T-helper 17 cell (primary cell): ENCODE measurements at places on chromosomes 1 and 21.

GRCh38 chr1:85220756-85221201 is 20.0 kb upstream of the SYDE2 start:
- DNase-seq = no peak

DNA sequence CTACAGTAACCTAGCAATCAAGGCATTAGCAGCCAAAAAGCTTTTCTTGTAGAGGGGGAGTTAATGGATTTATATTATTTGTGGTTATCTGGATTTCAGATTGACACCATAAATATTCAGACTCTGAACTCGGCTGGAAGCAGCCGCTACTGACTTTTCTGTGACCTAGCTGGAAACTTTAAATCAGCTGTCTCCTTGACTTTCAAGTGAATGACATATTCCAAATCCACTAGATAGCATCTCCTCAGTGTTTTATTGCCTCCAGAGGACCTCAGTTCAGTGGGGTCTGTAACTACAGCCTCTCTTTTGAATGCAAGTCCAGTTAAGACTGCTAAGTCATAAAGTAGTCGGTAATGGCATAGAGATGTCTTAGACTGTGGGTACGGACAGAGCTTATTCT is 448.5 kb downstream of the NUF2 start:
- DNase-seq = no peak

GRCh38 chr1:157996433-157996832 is 3.0 kb downstream of the KIRREL1 start:
- DNase-seq = no peak

GRCh38 chr1:218538341-218538740 is 193.2 kb downstream of the TGFB2 start:
- no peak for DNase-seq

GRCh38 chr1:15215116-15215515 is 31.9 kb upstream of the FHAD1 start:
- DNase-seq = no peak

DNA sequence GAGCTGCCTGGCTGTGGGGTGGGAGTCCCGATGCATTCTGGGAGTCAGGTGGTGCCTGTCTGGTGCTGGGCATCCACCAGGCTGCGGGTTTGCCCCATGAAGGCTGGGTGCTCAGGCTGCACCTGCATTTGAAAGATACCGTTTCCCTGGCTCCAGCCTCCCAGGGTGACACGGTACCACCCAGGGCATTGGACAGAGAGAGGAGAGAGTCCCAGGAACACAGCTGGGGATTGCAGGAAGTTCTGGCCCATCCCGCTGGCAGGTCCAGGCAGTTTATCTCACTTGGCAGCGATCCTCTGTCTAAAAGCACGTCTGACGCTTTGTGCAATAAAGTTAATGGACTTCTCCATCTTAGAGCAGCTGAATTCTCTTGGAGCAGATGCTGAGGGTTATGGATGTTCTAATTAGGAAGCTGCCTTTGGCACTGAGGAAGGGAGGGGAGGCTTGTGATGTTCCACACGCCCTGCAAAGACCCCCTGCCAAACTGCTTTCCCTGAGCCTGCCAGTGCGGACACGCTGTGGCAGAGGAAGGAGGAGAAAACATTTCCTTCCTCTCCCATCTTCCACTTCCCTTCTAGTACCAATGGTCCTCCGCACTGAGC is 246.9 kb downstream of the GRIK3 start:
- no peak for DNase-seq

DNA sequence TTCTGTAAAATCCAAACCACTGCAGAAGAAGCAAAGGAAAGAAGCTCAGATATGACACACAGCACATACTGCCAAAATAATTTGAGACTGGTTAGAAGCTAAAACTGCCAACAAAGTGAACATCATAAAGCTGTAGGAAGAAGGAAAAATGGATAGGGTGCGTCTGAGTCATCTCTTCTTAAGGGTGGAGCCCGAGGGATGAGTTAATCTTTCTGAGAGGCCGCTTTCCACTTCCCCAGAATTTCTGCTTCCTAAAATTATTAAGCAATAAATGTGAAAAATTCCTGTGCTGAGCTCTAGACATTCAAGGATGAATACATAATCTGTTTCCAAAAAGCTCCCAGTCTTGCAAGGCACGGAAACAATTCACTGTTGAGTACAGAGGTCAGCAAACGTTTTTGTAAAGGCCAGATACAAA is 20.1 kb downstream of the PPT1 start:
- DNase-seq = no peak

GRCh38 chr21:46597896-46598343 is 7.0 kb downstream of the S100B start:
- DNase-seq = no peak

GRCh38 chr1:9183898-9184297 is 50.7 kb upstream of the H6PD start:
- no peak for DNase-seq

DNA sequence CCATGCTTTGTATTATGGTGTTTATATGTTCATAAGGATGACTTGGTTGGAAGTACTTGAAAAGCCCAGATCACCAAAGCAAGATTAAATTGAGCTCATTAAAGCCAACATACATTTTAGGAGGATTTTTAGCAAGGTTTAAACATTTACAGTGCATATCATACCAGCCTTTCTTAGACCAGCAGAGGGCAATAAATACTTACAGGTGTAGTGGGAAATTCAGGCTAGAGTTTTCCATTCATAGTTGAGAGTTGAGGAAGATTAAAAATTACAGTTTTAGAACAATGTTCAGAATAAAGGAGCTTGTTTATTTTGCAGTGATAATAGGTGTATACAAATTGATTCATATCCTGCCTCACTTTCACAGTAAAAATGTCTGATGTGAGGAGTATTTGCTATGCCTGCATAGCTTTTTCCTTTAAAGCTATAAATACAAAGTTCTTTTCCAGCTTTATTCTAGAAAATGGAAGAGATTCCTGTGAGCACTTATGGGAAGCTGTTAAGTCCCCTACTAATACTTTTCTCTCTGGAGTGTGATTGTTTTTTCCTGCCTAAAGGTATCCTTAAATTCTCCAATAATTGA is 35.3 kb downstream of the DTL start:
- DNase-seq = no peak

- DNase-seq = no peak
Observed at GRCh38 chr1:58999676-59000075, 215.8 kb upstream of the JUN start.

- no peak for DNase-seq
Observed at GRCh38 chr1:29172415-29172939, 9.2 kb downstream of the SRSF4 start.

DNA sequence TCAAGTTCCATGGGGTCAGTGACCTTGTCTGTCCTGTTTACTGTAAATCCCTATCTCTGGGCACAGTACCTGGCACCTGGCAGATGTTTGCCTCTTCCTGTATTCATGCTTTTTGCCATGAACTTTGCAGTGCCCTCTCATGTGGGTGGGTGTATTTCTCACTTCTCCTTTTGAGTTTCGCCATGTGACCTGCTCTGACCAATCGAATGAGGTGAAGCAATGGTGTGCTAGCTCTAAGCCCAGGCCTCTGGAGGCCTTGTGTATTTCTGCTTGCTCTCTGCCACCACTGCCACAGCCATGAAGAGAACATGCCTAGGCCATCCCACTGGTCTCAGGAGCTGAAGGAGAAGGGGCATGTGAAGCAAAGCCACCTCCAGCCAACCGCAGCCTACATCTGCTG is 185.5 kb upstream of the ZC3H12A start:
- no peak for DNase-seq

GRCh38 chr1:235583511-235584001 is 66.0 kb downstream of the GNG4 start:
- DNase-seq = no peak

DNA sequence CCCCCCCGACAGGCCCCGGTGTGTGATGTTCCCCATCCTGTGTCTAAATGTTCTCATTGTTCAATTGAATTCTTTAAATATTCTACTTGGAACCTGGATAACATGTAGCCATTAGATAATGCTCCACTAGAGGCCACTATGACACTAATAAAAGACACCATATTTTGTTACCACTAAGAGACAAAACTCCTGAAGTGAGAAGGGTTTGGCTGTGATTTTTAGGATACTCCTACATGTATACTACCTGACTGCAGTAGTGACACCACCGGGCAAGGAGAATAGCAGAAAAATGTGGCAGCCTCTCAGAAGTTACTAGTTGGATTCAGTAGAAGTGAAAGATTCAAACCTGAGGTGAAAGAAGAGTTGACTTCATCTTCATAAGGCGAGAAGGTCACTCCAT is 36.0 kb downstream of the F5 start:
- no peak for DNase-seq

DNA sequence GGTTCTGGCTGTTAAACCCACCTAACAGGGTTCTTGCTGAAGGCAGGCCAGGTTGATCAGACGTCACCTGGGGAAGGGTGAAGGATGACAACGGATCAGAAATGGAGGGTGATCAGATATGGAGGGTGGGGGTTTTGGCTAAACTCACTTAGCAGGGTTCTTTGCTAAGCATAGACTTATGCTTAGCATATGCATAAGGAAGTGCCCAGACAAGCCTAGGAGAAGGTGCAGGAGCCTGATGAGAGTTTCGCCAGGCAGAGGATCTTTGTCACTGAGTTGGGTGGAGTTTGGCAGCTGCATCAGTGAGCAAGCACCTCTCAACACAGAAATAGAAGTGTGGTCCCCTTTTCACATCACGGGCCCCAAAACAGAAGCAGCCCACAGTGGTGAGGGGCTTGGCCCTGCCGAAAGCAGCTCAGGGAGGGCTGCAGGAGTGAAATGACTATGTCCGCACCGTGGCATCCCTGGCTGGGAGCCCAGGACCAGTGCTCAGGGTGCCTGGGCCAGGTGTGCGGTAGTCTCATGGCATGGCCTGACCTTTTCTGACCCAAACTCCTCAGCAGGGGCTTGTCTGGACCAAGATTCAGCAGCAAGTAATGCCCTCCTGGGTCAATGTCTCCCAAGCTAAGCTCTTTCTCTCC is 101.6 kb downstream of the AJAP1 start:
- no peak for DNase-seq

- no peak for DNase-seq
Observed at GRCh38 chr21:24897883-24898282, 709.4 kb downstream of the MRPL39 start.

DNA sequence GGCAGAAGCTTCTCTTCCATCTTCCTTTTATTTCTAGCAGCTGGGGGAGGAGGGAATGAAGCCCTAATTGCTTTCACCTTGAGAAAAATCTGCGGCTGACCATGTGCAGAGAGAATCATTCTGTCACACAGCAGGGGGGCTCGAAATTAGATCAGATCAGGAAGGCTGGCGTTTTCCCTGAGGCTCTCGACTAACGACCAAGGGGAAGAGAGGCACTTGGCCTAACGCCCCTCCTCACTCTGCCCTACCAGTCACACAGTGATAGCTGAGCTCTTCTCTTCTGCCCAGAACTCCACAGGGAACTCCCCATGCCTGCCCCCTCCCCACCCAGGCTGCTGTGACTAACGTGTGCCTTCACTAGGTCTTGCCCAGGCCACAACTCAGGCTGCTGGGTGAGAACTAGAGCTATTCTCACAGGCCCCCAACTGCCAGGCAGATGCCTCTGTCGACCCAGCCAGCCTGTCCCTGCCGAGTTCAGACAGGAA is 26.5 kb upstream of the KHDRBS1 start:
- no peak for DNase-seq

- DNase-seq = no peak
Observed at GRCh38 chr1:10890491-10891071, 94.1 kb upstream of the CASZ1 start.

DNA sequence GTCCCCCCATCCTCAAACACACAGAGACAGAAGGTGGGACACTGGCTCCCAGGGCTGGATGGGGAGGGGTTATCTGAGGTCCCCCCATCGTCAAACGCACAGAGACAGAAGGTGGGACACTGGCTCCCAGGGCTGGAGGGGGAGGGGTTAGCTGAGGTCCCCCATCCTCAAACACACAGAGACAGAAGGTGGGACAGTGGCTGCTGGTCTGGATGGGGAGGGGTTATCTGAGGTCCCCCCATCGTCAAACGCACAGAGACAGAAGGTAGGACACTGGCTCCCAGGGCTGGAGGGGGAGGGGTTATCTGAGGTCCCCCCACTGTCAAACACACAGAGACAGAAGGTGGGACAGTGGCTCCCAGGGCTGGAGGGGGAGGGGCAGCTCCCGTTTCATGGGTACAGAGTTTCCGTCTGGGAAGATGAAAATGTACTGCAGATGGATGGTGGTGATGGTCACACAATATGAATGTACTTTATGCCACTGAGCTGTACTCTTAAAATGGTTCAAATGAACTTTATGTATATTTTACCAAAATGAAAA is 69.2 kb downstream of the SCCPDH start:
- DNase-seq = no peak

GRCh38 chr1:22773981-22774832 is 63.6 kb downstream of the EPHB2 start:
- DNase-seq = no peak

DNA sequence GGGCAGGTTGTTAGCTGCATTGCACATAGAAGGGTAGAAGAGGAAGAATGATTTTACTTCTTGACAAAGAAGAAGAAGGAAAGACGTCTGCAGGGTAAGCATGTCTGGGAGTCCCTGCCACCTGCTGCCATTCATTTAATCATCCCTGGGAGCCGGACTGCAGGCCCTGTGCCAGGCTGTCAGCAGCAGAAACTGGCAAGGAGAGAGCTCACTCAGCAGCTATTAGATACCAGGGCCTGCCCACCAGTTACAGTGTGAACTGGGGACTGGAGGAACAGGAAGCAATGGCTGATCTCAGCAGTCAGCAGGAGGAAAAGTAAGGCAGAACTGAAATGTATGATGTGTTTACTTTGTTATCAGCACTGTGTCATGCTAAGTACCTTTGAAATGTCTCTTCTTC is 75.7 kb upstream of the C1orf87 start:
- DNase-seq = no peak

DNA sequence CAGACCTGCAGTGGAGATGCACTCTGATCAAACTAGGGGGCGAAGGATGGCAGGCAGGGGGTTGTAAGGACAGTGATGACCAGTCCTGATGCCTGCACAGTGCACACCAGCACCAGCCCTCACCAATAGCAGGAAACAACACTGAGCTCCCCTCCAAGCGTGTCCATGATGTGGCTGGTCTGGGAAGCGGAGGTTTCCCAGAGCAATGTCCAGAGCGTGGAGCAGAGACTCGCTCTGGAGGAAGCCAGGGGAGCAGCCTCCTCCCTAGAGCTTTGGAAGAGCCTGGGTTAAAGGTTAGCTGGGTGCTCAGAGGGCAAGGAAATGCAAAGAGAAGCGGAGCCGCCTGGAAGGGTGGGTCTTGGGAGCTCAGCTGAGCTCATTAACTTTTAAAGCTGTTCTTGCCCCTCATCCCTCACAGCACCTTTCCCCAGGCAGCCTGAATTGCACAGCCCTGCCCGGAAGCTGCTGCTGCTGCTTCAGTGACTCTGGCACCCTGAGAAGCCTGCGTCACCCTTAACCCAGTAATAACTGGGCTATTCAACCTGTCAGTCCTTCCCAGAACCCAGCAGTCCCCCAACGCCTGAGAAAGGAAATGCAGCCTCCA is 162.2 kb upstream of the RAB4A start:
- DNase-seq = no peak

DNA sequence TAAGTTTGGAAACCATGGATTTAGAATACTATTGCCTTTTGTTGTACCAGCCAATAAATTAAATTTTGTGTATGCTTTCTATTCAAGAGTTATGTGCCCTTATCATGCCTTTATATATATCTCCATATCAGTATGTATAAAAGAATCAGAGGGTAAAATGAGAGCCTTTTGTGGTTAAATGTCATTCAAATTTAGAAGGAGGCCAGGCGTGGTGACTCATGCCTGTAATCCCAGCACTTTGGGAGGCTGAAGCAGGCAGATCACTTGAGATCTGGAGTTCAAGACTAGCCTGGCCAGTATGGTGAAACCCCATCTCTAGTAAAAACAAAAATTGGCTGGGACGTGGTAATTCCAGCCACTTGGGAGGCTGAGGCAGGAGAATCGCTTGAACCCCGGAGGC is 88.9 kb downstream of the XPR1 start:
- no peak for DNase-seq
